MV-4-11 (cell line): ENCODE measurements at places on chromosomes 16 and 17.

DNA sequence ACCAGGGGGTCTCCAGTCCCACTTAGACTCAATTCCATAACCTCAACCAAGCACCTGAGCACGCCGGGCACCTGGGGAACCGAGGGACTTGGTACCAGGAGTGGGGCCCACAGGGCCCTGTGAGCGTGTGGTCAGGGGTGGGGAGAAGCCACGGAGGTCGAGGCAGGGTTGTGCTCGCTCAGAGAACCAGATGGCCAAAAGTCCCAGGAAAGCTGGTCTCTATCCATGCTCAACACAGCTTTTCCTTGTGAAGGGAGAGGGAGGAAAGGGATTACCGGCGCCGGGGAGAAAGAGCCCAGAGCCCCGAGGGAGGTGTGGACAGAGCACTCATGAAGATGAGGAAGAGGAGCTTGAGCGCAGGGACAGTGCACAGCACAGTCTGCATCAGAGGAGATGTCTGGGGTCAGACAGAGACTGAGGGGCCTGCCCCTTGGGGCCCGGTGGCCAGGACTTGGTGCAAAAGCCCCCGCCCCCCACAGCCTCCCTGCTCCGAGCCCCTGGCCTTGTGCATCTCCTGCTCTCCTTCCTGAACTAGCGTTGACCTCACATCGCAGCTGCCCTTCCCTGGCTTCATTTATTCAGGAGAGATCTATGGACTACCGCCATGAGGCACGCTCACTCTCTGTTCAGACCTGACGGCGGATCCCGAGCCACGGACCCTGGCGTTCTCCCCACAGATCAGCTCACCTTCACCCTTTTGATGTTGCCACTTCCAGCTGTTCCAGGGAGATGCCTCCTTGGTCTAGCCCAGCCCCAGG, 355.4 kb upstream of the TNRC6C start:
- DNase-seq = no peak

GRCh38 chr16:72884573-72884972, 163.4 kb downstream of the ZFHX3 start:
- no peak for DNase-seq

DNA sequence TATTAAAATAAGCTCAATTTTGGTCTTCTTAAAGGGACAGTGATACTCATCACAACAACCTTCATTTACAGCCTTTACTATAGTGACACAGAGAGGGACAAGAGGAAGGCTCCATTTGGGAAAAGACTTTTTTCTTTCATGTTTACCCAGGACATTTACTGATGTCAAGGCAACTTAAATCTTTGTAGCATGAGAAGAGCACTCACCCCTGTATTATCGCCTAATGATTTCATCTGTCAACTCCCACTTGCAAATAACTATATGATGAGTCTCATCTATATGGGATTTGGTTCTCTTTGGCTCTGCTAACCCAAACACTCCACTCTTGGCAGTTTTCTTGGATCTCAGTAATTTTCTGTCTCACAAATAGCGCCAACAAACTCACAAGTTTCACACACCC, 24.1 kb downstream of the BLMH start:
- no peak for DNase-seq

DNA sequence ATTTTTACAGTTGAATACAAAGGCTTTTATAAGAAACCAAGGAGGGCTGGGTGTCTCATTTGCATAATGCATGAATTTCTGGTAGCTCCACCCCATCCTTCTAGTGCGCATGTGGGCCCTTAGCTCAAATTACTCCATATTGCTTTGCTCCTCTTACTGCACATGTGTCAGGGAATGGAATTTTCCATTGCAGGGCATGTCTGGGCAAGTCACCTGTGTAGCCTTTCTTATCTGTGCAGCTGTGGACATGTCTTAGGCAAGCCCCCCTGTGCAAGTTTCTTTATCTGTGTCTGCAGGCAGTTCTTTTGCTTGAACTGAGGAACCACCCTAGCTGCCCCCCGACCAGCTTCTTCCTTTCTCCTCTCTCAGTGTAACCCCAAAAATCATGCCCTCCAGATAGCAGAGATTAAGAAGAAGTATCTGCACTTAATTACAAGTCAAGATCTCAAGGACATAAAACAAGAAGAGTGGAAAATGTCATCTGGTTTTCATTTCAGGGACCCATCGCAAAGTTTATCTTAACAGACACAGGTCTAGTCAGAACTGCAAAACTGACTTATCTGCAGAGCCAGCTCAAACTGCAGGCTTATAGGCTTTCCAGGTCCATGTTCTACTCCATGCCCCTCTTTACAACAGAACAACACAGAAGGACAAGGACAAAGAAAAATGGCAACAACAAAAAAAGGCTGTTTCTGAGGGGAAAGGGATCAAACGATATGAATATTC, 137.9 kb upstream of the HS3ST4 start:
- no peak for DNase-seq

DNA sequence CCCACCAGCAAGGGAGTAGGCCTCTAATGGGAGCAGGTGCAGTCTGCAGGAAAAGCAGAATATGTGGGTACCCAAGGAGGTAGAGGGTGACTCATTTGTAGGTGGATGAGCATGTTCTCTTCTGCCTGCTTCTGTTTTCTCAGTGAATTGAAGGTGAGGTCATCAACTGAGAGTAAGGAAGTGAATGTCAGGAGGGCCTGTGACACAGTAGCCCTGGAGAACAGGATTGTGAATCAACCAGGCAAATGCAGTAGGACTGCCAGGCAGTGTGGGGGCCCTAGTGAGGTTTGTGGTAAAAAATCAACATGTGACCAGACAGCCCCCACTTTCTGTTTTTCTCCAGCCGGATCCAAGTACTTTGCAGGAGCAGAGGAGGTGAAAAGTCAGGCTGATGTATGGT, 150.5 kb upstream of the SOX9 start:
- no peak for DNase-seq

DNA sequence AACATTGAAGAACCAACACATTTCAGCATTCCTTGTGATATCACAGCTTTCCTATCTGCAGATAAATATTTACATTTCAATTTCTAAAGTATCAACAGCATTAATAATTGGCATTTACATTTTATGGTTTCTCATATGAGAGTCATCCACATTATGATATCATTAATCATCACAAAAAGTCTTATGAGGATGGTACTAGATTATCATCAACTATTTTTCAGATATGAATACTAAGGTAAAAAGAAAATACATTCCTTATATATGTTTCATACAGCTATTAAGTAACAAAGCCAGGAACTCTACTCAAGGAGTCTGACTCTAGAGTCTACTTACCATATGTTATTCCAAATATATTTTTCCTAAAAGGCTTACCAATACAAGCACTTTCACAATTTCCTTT, 40.7 kb downstream of the ABCA5 start:
- DNase-seq = no peak

- no peak for DNase-seq
Measured at GRCh38 chr17:47915776-47916398, 19.9 kb downstream of the SP2 start.

DNA sequence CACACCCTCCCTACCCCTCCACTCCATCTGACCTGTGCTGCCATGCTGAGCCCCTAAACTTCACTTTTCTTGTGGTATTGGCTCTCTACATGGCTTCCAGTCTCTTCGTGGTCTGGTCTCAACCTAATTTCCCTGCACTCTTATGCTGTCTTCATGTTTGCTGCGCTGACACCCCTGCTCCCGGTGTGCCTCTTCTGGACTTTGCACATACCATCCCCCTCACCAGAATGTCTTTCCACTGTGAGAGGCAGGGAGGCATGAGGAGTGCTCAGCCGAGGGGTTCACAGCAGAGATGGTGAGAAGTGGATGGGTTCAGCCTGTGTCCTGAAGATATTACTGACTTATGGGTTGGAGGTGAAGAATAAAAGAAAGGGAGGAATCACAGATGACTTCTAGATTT, 2.5 kb downstream of the TNFSF12 start:
- DNase-seq = no peak

DNA sequence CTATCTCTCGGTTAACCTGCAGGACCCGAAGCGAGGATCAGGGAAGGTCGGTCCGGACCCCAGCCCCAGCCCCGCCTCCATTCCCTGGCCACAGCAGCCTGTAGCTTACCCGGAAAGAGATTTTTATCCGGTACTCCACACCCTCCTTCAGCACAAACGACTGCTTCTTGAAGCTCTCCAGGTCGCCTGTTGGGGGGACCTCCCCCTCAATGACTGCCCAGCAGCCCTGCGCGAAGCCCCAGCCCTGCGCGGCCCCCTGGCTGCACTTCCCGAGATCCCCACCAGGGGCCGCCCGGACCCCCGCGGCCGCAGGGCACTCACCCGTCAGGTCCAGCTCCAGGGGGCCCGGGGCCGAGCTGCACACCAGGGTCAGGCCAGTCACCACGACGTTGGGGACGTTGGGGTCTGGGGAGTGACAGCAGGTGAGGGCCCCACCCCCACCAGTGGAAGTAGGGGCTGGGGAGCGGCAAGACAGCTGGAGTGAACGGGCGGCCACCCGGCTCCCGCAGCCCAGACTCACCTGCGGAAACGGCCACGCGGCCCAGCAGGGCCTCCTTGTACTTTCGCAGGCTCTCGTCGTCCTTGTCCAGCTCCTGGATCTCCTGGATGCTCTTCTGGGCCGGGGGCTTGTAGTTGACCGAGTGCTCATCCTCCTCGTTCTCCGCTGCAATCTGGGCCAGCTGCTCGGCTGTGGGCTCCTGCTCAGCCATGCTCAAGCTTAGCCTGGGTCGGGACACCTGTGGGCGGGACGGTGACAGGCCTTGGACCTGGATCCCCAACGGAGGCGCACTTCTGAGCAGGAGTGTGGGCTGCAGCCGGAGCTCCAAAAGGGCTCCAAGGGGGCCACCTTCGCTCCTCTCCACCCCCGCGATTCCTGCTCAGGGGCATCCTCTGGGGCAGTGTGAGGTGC, 1.7 kb downstream of the ARHGDIA start:
- DNase-seq = peak; percentile 23

- peak; percentile 84 for DNase-seq
Measured at GRCh38 chr17:8163978-8164814, 1.4 kb upstream of the VAMP2 start.

- DNase-seq = peak; percentile 52
Measured at GRCh38 chr17:38663125-38663751, 11.5 kb downstream of the EPOP start.

GRCh38 chr16:57994778-57995177, 5.7 kb downstream of the ZNF319 start:
- DNase-seq = peak; percentile 66

DNA sequence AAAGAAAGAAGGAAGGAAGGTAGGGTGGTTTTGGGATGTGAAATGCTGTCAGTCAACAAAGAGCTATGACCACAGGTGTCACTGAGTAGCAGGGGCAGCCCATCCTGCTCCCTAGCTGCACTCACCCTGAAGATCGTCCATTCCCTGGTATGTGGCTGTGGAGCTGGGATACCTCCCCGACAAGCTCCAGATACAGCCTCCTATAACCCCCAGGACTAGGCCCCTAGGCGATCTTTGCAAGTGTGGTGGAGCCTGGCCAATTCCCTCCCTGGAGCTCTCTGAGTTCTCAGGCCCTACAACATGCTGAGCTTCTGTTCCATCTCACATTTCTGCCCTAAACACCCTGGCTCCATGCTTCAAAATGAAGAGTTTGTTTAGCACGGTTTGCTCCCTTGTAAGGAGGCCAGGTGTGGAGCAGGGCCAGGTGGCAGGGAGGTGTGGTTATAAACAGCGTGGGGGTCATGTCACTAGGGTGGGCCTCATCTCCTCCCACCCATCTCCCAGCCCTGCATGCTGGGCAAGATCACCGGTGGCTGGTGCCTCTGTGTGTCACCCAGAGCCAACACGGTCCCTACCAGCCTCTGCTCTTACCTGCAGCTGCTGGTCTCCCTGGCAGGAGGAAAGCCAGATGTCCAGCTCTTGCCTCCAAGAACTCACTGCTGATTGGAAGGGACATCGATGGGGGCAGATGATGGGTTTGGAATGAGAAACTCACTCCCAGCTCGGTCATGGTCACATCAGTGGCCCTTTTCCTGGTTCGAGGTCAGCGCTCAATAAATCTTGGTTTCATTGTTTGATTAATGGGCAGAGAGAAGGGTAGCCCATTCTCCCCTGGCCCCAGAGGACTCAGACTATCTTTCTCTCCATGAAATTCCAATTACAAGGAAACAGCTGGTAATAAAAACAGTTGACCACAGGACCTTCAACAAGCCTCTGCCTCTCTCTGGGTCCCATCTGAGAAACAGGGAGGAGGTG, 511.0 kb upstream of the CDH5 start:
- DNase-seq = no peak

DNA sequence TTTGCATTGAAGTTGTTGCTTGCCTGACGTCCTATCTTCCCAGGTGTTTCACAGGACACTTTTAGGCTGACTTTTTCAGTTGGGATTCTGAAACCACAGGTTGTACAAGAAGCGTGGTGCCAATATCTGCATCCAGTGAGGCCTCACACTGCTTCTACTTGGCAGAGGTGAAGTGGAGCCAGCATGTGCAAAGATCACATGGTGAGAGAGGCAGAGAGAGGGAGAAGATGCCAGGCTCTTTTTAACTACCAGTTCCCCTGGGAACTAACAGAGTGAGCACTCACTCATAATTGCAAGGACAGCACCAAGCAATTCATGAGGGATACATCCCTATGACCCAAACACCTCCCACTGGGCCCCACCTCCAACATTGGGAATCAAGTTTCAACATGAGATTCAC, 5.8 kb upstream of the ABCA6 start:
- DNase-seq = no peak

GRCh38 chr17:40072040-40072734, 9.4 kb downstream of the THRA start:
- DNase-seq = no peak

- DNase-seq = no peak
Measured at GRCh38 chr16:88058817-88059216, 107.6 kb downstream of the BANP start.

- DNase-seq = no peak
Measured at GRCh38 chr17:70820276-70820675, 650.9 kb downstream of the KCNJ2 start.

DNA sequence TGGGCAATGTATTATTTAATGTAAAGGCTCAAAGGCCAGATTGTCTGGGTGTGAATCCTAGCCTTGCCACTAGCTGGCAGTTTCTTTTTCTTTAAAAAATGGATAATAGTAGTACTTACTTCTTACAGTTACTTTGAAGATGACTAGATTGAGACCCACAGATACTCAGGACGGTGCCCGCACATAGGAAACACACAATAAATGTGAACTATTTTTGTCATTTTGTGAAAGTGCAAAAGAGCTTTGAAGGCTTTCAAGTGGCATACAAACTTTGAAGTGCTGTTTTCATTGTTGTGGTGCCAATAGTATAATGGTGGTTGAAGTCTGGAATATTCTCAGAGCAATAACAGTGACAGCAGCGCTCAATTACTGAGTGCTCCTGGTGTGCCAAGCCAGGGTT, 63.6 kb downstream of the OTOA start:
- DNase-seq = no peak

GRCh38 chr16:57807968-57808528, 5.8 kb upstream of the KIFC3 start:
- peak; percentile 63 for DNase-seq
